ENCODE measurements at places on chromosomes 4 and X. TPM values are rescaled to one million over a fixed set of nuclear protein-coding genes. Genes with fewer than 3 reads are reported as not detected.

The ATOH1 gene
- not detected for total RNA-seq

The SLC10A6 gene
- total RNA-seq, result 0.11 TPM

The POU4F2 gene
- not detected for total RNA-seq

The CCDC120 gene
- 0.91 TPM for total RNA-seq

The TMPRSS11F gene
- total RNA-seq, result not detected

The CSAG2 gene
- total RNA-seq, result not detected

The MAOB gene
- total RNA-seq, result 3.8 TPM

The ELF2 gene
- total RNA-seq, result 62.4 TPM

The ATP1B4 gene
- not detected for total RNA-seq

The DCUN1D4 gene
- total RNA-seq, result 74.3 TPM

The FAM149A gene
- 13.6 TPM for total RNA-seq

The PPID gene
- 27.3 TPM for total RNA-seq

The CT45A10 gene
- total RNA-seq, result not detected

The CNKSR2 gene
- total RNA-seq, result 3.1 TPM
